ENCODE measurements at places on chromosomes 4 and X.

DNA sequence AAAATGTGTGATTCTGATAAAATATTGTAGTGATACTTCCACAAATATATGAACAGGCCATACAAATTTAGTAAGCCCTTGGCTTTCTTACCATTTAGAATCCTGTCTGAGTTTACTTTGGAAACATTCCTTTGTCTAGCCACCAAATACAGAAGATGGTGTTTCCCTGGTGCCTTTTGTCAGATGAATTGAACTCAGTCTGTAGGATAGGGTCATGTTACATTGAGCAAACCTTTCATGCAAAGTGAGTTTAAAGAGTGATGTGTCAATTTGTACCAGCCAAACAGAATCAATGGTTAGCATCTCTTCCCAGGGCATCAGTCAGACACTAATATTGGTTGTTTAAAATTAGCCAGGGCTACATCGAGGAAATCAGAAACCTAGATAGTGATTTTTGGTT lies 1443.4 kb downstream of the ARAP2 start:
- no peak for DNase-seq

DNA sequence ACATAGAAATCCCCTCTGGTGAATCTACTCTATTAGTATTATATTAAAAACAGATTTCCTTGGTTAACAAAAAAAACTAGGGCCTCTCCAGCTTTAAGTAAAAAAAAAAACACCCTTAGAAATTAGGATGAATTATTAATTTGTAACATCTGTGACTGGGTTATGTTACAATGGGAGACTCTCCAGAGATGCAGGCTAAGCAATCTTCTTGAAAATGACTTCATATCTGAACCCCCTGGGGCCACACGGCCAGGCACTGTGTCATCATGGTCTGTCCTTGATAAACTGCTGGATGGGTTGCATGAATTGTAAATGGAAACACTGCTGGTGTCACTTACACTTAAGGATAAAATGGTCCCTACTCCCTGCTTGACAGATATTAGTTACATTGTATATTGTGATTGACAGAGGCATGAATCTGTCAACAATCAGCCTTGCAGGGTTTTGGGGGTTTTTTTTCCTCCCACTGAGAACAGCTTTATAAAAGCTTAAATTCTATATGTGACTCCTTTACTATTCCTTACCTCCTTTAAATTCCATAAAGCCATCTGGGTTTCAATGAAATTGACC lies 49.1 kb downstream of the PRKG2 start:
- DNase-seq, result no peak

GRCh38 chrX:3216581-3217180 lies 129.8 kb downstream of the MXRA5 start:
- no peak for DNase-seq

GRCh38 chr4:73770917-73771316 lies 30.5 kb downstream of the CXCL8 start:
- no peak for DNase-seq

GRCh38 chrX:9566150-9566621 lies 101.3 kb downstream of the TBL1X start:
- DNase-seq, result no peak

DNA sequence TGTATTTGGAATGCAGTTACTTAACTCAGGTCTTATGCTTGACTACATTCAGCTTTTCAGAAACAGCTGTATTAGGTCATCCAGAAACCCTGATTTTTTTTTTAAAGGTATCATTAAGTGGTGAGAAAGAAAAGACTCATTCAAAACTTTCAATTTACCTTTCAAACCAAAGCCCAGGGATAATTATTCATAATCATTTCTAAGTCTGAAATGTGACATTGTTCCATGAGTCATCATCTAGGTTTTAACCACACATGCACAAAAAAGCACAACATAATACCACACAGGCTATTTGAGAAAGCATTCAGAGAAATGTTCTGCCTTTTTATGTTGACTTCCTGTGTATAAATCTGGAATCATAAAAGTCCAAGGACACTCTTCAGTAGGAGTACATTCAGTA lies 288.2 kb downstream of the IL1RAPL2 start:
- no peak for DNase-seq

DNA sequence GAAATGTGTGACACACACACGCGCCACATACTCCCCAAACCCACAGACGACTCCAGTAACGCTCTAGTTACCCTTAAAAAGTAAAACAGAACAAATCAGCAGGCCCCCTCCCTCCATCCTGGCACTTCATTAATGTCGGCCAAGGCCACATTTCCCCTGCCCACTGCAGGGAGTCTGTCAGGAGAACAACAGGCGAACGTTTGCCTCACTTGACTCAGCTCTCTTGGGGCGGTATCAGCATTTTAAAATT lies 671 bp upstream of the FHIP1A start:
- DNase-seq, result no peak

GRCh38 chrX:45710081-45710801 lies 509.6 kb upstream of the DIPK2B start:
- no peak for DNase-seq

GRCh38 chr4:8649631-8650361 lies 57.2 kb downstream of the CPZ start:
- no peak for DNase-seq

DNA sequence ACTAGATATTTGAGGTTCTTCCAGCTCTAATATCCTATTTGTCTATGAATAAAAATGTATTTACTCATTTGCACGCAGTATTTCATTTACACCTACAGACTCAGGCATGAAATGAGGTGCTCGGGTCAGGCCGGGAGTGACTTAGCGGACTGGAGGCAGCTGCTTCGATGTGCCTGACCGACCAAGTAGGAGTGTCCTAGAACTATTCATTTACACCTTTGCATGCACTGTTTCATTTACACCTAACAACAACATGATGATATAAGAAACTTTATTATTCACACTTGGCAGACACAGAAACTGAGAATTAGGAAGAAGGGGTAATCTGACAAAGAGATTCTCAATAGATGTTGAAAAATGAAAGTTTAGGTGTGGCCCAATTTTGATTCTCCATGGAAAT lies 28.7 kb upstream of the FAT1 start:
- DNase-seq, result no peak

- no peak for DNase-seq
Measured at GRCh38 chr4:72953571-72953970, 115.9 kb downstream of the COX18 start.

DNA sequence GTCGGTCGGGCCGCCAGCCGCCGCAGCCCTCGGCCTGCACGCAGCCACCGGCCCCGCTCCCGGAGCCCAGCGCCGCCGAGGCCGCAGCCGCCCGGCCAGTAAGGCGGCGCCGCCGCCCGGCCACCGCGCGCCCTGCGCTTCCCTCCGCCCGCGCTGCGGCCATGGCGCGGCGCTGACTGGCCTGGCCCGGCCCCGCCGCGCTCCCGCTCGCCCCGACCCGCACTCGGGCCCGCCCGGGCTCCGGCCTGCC lies 213 bp downstream of the NFKB1 start:
- DNase-seq, result no peak

DNA sequence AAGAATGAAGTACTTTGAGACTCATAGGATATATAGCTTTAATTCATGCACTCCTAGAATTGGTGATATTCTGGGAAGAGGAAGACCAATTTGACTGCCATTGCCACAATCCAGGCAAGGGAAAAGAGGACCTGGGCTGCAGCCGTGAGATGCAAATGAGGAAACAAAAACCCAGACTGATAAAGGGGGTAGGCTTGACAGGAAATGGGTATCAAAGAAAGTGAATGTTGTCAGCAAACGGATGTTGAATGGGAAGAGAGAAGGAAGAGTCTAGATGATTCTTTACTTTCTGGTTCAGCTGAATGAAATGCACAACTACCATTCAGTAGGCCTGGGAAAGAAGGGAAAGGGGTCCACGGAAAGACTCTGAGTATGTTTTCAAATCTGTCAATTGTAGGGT lies 17.1 kb upstream of the ARHGEF6 start:
- no peak for DNase-seq

DNA sequence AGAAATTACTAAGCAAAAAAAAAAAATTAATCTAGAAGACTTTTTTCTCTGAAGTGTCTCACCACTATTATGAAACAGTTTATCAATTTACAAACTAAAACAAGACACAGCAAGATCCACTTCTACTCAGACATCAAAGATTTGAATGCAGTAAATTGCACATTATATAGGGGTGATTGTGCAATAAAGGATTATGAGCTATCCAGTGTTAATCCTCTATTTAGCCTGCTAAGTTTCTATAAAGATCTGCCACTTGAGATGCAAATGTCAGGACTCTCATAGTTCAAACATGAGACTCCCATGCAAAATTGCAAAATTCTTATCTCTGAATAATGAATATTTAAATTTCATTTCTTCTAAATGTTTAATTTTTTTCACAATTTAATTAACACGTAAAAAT lies 2.2 kb downstream of the TECRL start:
- no peak for DNase-seq

DNA sequence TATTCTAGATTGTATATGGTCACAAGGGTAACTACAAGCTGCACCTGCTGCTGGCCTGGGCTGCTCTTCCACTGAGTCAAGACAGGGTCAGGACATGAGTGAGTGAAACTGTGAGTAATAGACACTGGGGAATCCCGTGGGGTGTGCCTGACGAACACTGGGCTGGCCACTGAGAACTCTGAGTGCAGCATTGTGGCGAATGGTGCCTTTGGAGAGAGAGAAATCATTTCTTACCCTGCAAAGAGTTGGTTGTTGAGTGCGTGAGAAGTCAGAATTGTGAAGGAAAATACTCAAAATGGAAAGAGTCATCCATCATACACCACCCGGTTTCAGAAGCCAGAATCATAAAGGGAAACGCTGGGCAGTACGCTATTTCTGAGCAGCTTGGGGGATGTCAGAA lies 43.1 kb upstream of the LSM6 start:
- peak; percentile 29 for DNase-seq

GRCh38 chr4:176187624-176188023 lies 7.8 kb downstream of the SPATA4 start:
- DNase-seq, result no peak

- no peak for DNase-seq
Measured at GRCh38 chr4:188949596-188949995, 810.4 kb downstream of the TRIML1 start.

- no peak for DNase-seq
Measured at GRCh38 chrX:154779261-154779660, 16.6 kb downstream of the DKC1 start.

DNA sequence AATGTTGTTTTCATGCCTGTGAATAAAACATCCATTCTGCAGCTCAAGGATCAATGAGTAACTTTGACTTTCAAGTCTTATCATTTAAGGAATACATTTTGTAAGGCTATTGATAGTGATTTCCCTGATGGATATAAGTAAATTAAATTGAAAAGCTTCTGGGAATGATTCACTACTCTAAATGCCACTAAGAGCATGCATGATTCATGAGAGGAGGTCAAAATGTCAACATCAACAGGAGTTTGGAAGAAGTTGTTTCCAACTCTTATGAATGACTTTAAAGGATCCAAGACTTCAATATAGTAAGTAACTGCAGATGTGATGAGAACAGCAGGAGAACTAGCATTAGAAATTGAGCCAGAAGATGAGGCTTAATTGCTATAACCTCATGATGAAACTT lies 1487.3 kb downstream of the PCDH7 start:
- DNase-seq, result no peak

DNA sequence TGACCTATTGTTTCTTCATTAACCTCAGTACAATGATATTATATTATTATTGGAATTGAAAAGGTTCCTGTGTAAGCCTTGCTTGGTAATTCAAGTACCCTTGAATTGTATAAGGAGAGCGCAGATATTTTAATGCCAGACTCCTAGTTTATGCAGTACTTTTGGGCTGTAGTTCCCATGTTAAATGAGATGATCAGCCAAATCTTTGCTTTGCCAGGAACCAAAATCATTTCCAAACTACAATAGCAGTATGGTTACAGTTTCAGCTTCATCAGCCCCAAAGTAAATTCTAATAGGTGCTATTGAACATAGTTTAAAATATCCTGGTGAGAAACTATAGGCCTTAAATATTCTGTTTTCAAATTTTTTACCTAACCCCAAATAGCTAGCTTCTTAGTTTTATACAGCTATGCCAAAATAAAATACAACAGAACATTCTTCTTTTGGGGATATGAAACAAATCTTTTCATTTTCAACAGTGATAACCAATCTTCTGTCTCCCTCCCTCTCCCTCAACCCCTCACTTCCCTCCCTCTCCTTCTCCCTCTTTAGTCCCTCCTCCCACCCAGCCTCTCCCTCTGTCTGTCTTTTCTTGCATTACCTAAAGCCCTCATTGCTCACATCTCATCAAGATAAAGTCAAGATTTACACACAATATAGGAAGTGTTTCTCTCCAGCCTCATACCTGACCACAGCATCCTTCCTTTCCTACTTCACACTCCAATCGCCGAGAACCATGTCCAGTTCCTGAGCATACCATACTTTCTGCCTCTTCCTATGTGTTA lies 190.1 kb downstream of the SHROOM3 start:
- no peak for DNase-seq

- DNase-seq, result no peak
Measured at GRCh38 chr4:169663831-169664230, 43.5 kb downstream of the CLCN3 start.

- DNase-seq, result no peak
Measured at GRCh38 chrX:27924261-27924660, 57.0 kb downstream of the DCAF8L1 start.

DNA sequence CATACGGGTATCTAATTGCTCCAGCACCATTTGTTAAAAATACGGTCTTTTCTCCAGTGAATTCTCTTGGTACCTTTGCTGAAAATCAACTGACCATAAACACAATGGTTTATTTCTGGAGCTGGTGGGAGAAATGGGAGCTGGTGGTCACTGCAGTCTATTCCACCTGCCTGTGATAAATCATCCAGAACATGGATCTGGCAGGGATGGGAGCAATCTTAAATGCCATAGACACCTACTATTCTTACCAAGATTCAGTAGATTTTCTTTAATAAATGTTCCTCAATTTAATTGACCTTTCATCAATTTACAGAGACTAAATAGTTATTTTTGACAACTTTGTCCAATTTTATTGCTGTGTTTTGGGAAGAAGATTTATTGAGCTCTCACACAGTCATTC lies 68.1 kb downstream of the SLC9A7 start:
- no peak for DNase-seq

DNA sequence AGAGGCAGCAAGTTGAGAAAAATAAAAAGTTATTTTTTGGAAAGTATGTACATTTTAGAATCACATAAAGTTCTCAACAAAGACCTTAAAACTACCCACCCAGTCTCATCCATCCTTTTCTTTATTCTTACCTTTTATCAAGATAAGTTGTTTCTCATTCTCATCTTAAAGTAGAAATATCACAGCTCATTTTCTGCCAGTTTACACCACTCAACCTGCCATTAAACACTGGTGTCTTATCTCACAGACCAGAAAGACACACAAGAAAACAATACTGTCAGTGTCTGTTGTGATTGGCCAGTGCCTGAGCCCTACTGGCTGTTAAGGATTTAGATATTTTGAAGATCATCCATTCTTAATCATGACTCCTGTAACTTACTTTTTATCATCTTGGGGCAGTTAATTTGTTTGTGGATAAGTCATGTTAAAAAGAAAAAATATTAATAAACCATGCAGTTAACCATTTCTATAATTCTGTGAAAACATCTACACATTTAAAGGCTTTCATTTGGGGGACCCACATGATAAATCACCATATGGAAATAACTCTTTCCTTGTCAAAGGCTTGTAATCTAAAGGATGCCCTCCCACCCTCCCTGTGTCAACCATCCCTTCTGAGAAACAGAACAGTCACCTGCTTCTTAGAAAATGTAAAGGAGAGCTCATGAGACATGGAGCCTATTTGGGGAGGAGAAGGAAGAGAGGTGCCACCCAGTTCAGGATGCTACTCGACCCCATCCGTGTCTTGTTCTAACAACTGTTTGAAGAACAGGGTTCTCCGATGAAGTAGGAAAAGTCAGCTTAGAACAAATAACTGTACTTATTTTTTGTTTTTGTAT lies 897.2 kb upstream of the INTU start:
- no peak for DNase-seq

Measured in esophagus muscularis mucosa (tissue), 4 donors.